Esophagus mucosa (tissue), 1 donor: ENCODE measurements at places on chromosomes 5 and 9.
A peak's percentile ranks its signal among the peaks of the same experiment; 100 is the strongest.

GRCh38 chr9:96502539-96503373 lies 52.8 kb downstream of the HABP4 start:
- no peak for ATAC-seq

- peak; percentile 42 for ATAC-seq
Observed at GRCh38 chr9:32579706-32580331, 6.9 kb upstream of the NDUFB6 start.

DNA sequence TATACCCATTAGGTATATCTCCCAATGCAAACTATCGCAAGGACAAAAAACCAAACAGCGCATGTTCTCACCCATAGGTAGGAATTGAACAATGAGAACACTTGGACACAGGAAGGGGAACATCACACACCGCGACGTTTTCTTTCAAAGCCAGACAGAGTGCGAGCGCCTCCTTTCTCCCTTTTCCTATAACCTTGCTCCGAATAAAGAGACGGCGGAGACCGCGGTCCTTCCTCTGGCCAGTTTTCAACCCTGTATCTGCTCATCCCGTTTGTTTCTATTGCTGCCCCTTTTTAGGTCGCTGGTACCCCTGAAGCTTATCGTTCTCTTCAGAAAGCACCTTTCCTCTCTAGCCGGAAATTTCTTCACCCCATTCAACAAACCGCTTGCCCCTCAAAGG lies 1.3 kb downstream of the LVRN start:
- no peak for ATAC-seq

DNA sequence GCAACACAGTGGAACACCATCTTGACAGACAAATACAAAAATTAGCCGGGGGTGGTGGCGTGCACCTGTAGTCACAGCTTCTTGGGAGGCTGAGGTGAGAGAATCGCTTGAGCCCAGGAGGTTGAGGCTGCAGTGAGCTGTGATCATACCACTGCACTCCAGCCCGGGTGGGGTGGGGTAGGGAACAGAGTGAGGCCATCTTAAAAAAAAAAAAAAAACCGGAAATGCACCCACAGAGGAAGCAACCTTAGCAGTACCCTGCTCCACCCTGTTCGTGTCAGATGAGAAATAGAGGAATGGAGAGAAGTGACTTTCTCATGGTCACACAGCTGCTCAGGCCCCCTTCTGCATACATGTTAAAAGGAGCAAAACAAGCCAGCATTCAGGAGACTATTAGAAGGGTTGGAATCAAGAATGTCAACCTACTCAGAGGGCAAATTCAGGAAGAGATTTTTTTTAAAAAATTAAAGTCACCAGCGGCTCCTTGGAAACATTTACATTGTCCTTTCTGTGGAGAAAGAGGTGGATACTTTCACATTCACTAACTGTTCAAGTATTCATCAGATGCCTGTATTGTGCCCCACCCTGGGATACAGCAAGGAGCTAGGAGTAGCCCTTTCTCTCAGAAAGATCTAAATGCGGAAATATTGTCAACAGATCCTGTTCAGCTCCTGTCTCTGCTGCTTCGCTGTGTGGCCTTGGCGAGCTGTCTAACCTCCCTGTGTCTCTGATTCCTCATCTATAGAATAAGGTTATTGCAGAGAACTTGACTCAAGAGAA lies 41.0 kb downstream of the CYFIP2 start:
- ATAC-seq, result no peak

GRCh38 chr9:121305269-121305994 lies 37.5 kb downstream of the GSN start:
- ATAC-seq, result no peak

DNA sequence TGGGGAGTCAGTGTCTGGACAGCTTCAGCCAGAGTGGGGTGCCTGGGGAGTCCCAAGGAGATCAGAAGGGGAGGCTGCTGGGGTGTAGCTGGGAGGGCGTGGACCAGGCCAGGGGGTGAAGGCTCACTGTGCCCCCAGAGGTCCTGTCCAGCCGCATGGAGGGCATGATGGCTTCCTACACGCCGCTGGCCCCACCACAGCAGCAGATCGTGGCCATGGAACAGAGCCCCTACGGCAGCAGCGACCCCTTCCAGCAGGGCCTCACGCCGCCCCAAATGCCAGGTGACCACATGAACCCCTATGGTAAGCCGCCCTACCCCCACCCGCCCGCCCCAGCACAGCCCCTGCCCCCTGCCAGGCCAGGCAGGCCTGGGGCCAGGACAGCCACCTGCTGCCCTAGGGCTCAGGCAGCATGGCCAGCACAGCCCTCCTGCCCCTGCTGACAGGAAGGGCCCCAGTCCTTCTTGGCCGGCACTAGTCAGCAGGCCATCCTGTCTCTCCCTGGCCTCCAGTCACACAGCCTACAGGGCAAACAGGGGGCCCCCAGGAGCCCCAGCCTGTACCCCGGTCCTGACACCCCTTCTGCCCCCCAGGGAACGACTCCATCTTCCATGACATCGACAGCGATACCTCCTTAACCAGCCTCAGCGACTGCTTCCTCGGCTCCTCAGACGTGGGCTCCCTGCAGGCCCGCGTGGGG lies 82.1 kb downstream of the LMX1B start:
- no peak for ATAC-seq
